Cortex of kidney (tissue), 1 donor: ENCODE measurements at places on chromosomes 13 and 19.

DNA sequence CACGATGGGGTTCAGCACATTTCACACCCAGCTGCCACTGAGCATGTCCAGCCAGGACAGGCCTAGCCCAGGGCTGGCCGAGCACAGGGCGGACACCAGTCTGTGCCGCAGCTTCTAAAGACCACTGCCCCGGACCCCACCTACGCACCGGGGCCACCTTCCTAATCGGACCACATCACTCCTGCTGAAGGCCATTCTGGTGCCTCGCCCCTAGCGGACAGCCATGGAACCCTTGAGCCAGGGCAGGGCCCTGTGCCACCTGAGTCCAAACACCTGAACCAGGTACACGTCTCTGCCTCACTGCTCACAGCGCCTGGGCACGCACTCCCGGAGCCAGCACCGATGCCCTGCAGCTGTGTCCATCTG lies 8.4 kb upstream of the C13orf46 start:
- DNase-seq, result no peak

GRCh38 chr19:40923934-40924391 lies 41.9 kb upstream of the CYP2A7 start:
- DNase-seq, result no peak

DNA sequence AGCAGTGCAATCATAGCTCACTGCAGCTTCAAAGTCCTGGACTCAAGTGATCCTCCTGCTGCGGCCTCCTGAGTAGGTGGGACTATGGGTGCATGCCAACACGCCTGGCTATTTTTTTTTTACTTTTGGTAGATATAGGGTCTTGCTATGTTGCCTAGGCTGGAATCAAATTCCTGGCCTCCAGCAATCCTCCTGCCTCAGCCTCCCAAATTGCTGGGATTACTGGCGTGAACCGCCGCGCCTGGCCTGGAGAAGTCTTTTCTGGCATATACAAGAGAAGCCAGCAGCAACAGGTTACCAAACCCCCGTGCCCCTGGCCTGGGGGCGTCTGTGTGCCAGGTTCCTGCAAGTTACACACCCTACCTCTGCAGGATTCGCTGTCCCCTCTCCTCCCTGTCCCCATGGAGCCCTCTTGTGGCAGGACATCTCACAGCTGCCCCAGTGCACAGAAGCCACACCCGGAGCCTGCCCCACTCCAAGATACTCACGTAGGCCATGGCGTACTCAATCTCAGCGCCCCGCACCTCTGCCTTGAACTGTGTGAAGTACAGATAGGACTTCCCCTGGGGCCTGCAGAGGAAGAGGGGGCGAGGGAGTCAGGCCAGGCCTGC lies 9.9 kb downstream of the MYDGF start:
- DNase-seq, result no peak

- no peak for DNase-seq
Observed at GRCh38 chr13:39938596-39938995, 283.1 kb downstream of the COG6 start.

DNA sequence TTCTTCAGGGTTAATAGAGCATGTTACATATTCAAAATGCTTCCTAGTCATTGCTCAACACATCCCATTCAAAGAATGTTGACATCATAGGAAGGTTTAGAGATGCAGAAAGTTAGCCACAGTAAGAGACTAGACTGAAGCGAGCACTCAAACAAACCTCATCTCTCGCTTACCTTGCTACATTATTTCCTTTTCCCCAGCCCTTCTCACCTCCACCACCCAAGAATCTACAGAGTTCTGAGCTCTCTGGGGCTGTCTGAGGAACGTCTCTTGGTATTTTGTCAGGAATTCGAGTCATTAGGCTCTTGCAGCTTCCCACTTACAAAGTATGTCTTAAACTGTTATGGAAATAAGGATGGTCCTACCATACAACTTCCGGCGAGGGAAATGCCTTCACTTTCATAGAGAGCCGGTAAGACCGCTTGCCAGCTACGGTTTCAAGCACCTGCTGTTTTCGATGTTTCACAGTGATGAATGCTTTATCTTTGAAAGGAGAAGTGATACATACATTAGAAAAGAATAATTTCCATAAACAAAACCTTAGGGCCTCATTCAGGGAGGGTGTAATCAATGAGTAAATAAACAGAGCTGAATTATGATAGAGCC lies 65.1 kb downstream of the FLT1 start:
- DNase-seq, result no peak

- no peak for DNase-seq
Observed at GRCh38 chr13:71877256-71877653, 10.3 kb upstream of the DACH1 start.

DNA sequence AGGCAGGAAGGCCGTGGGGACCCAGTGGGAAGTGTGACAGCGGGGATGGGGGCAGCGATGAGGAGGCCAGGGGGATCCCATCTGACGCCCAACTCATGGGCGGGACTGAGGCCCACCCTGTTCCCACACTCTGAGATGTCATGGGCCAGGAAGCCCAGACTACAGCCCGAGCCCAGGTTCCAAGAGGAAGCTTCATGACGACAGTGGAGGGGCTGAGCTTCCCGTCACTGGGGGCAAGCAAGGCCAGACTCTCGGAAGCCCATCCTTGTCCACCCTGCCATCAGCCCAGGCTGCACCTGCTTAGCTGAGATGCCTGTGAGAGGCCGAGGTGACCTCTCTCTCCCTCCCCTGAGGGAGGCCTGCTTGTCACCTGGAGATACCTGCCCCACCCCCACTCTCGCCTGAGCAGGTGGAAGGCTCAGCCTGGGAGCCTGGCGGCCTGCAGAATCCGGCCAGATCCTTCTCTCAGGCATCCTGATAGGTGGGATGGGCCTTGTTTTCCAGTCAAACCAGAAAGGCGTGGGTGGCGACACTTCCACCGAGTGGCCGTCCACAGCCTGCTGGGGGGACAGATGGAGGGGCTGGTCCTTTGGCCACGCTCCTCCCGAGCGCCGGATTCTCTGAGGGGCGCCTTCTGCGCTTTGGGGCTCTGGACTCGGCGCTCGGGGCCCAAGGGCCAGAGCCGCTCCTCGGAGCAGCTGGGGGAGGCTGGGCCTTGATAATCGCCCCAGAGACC lies 4.8 kb downstream of the ZBTB7A start:
- no peak for DNase-seq

GRCh38 chr19:35868172-35868822 lies at the start of gene APLP1:
APLP1 (plus strand) TSS chr19:35868574; CDS start chr19:35868637, 63 bp downstream.
- DNase-seq, result no peak

- no peak for DNase-seq
Observed at GRCh38 chr19:13935765-13936510, 2.3 kb downstream of the PODNL1 start.

GRCh38 chr13:112055915-112056269 lies 11.1 kb upstream of the SOX1 start:
- DNase-seq, result no peak

- no peak for DNase-seq
Observed at GRCh38 chr13:24175847-24176246, 15.3 kb downstream of the SPATA13 start.

GRCh38 chr13:32624441-32624840 lies 38.2 kb downstream of the PDS5B start:
- DNase-seq, result no peak

DNA sequence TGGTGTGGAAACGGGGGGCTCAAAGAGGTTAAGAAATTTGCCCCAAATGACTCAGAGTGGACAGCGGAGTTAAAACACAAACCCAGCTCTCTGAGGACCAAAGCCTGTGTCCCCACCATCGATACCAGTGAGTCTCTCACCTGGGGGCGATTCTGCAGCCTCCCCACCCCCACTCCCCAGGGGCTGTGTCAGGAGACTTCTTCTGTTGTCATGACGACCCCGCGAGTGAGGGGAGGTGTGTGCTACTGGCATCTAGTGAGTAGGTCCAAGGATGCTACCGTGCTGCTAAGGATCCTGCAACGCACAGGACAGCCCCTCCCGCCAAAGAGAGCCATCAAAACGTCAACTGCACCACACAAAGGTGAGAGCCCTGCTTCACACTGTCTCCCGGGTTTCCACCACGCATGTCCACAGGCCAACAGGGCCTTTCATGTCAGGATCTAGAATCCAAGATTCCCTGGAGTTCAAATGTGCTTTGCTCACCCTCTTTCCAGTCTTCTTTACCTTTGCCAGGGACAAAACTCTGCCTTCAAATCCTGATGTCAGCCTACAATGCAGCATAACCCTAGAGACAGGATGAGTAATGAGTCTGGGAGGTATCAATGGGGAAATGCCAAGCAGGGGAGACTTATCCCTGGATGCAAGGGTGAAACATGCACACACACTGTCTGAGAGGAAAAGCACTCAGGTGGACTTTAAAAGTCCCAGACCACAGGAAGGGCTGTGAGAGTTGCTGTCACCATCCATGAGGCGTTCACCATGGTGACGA lies 3.9 kb downstream of the RANBP3 start:
- no peak for DNase-seq

- no peak for DNase-seq
Observed at GRCh38 chr19:40192758-40193586, 1.7 kb downstream of the MAP3K10 start.

- DNase-seq, result peak; percentile 56
Observed at GRCh38 chr19:10332965-10333757, at the start of gene RAVER1. RAVER1 (minus strand) TSS chr19:10333529; CDS start chr19:10333507, 22 bp downstream.

DNA sequence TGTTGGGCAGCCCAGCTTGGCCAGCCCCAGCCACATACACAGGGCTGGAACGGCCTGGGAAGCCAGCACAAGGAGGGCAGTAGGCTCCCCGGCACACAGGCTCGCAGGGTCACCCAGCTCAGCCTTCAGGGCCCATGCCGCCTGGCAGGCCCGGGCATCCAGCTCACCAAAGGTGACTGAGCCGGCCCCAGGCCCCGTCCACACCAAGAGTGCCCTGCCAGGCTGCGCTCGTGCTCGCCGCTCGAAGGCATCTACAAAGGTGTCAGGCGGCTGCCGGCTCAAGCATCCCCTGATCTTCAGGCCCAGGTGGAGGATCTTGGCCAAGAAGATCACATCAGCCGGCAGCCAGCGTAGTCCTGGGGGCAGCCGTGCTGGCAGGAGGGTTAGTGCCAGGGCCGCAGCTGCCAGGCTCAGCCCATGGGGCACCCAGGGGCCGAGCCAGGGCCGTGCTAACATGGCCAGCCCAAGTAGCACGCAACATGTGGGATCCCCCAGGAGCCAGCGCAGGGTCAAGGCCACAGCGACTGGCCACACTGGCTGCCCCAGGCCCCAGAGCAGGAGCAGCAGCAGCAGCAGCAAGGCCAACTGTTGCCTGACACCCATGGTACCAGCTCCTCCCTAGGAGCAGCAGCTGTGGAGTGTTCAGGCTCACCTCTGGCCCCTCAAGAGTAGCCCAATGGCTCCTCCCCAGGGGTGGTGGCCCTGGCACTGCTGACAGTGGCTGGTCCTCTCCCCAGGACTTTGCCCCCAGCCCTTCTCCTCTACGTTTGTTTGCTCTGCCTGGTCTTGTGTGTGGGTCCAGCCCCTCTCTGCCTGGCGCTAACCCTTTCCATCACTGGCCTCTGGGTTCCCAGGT lies at the start of gene SLC27A5:
TSS of gene SLC27A5 (minus strand) at position 640 of the 856 bp plus-strand sequence. CDS start at position 603, 37 bp downstream.
- no peak for DNase-seq

GRCh38 chr19:45303269-45304060 lies 19.2 kb downstream of the CKM start:
- DNase-seq, result no peak

DNA sequence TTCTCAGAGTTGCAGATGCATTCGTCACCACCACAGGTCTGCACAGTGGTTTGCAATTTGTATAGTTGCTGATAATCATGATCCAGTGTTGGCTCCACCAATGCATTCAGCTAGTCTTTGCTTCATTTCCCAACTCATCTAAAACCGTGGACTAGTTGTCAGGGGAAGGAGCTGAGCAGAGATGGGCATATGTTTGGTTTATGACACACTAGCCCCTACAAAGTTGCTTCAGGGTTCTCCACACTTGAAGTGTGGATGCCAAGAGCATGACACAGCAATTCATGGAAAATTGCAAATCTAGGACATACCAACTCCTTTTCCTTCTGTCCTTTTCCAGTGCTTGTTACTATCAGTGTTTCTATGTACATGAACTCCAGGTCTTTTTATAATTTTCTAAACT lies 168.0 kb downstream of the TNFSF13B start:
- no peak for DNase-seq
